ENCODE measurements at places on chromosomes 13 and 19.

GRCh38 chr13:86710896-86711295 is 911.7 kb upstream of the SLITRK6 start:
- DNase-seq, result no peak

DNA sequence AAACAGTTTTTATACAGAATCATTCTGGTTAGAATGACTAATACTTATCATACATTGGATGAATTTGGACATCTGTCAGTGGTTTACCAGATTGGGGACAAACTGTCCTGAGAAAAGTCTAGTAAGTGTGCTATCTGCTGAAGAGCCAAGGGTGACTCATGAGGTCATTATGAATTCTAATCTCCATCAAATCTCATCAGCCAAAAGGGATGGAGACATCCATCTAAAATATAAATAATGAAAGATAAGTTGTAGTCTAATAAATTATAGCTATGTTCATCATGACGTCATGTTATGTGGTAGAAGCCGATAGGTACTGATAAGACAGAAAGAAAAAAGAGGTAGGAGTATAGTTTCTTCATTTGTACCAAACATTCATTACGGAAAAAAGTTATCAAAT is 804.4 kb downstream of the PCDH9 start:
- DNase-seq, result no peak

DNA sequence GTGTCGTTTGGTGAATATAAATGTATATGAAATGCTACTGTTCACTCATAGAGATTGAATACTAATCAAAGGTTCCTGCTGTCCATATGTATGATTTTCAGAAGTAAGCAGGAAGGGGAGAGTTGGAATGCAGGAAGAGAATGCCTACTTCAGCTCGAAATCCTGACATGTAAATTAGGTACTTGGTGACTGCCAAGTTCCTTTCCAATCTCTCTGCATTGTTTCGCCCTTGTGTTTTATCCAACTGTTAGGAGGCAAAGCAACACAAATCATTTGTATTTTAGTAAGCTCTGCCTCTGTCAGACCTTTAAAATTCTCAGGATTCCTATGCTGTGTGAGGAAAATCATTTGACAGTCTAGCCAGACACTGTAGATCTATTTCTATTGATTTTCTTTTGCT is 9.0 kb downstream of the STARD13 start:
- no peak for DNase-seq

GRCh38 chr13:112722433-112723263 is 32.8 kb downstream of the ATP11A start:
- no peak for DNase-seq

DNA sequence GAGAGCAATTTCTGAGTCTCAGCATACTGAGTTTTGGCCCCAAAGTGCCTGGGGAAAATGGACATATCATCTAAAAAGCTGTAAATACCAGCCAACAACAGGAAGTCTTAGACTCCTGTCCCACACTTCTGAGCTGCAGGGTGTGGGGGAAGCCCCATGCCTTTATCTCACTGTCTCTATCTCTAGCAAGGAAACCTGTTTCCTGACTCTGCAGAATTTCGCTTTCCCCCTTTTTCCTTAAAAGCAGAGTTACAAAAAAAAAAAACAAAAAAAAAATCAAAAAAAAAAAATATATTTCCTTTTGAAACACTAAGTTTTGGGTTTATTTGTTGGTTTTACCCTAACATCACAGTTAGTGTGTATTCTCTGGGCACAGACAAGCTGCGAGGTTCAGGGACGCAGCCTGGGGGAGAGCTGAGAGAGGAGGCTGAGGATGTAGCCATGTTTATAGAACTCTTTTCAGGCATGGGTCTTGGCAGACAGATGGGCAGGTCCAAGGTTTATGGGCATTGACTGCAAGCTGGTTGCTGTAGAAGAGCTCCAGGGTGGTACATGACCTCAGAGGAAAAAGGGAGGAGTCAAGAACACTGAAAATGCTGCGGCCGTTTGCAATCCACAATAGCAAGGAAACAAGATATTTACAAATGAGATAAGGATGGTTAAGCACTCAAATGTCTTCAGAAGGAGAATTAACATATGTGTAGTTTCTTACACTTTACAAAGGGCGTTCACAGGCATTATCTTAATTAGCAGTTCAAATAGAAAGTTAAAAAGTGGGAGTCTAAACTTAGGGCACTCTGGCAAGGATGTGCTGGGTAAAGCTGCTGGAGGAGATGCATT is 4.9 kb downstream of the MBNL2 start:
- DNase-seq, result no peak

GRCh38 chr19:2055931-2056836 is 5.1 kb upstream of the MKNK2 start:
- no peak for DNase-seq

- DNase-seq, result no peak
These were observed 1.8 kb upstream of the SLC7A1 start for GRCh38 chr13:29597246-29597645.

GRCh38 chr13:74682746-74683145 is 548.5 kb upstream of the KLF12 start:
- no peak for DNase-seq

DNA sequence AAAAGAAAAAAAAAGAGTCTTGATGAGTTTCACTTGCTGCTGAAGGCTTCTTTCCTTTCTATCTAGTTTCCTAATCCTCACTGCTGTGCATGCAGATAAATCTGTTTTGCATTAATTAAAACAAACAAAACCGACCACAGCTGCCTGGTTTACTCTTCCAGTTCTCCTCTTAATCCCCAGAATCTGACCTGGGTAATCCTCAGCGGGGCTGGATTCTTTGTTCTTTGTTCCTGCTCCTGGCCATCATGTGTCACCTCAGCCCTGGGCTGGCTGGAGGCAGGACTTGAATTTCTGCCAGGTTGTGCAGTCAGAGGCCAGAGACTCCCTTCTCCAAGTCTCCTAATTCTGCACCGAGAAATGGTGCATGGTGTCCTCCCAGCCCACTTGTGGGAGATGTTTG is 52.2 kb upstream of the CYP4F8 start:
- DNase-seq, result no peak

GRCh38 chr13:55361141-55361540 is 1779.6 kb upstream of the PRR20A start:
- no peak for DNase-seq

DNA sequence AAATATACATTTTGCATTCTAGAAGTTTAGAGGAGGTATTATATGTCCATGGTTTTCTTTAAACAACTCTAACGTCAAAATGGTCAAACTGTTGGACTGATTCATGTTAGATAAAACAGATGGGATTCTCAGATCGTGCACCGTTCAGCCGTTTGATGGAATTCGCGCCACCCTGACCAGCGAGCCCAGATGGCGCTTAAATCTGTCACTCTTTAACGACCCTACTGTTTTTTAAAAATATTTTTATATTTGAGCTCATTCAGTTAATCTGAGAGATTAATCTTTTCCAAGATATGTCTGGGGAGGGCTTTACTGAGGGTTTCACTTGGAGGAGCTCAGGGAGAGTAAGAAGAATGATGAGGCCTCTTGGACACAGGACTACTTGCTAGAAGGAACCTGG is 164.4 kb downstream of the TM9SF2 start:
- DNase-seq, result no peak

DNA sequence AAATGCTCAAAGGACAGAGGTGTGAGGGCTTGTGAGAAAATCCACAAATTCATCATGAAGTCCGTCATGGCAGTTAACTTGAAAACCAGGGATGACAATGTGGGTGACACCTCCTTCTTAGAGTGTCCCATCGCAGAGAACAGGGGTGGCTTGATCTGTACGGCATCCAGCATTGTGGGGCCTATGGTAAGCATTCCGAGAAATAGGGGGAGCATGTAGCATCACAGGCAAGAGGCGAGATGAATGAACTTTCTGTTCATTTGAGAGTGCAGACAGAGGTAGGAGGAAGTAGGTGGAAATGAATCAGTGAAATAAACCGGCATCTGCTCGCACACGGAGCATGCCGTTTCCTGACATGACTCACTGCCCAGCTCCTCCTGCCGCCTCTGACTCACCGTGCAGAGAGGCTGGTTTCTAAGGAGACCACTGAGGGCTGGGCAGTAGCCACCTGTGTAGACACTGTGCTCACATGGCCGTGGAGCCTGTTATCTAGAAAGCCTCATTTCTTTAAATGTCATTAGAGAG is 339.0 kb downstream of the RFC3 start:
- DNase-seq, result peak; percentile 35

GRCh38 chr19:2289714-2290435 is 7.9 kb upstream of the PEAK3 start:
- DNase-seq, result no peak

DNA sequence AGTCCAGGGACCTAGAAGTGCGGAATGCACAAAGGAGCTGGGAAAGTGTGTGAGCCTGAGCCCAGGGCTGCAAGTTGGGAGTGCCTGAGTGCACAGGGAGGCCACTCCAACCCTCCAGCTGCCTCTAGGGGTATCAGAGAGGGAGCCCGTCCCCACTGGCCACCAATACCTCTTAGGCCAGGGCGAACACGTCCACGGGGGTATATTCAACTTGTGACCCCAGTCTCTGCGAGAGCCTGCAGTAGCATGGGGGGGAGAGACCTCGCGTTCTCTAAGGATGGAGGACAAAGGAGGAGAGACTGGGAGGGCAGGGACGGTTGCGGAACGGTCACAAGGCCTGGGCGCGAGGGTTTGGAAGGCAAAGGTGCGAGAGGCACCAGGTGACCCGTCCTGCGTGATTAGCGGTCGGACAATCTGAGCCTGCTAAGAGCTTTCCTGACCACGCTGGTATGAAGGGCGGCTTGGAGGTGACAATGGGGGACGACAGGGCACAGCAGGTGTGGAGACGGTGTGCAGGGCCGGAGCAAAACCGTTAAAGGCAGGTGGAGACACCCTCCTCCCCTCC is 676 bp downstream of the CD320 start:
- peak; percentile 21 for DNase-seq

DNA sequence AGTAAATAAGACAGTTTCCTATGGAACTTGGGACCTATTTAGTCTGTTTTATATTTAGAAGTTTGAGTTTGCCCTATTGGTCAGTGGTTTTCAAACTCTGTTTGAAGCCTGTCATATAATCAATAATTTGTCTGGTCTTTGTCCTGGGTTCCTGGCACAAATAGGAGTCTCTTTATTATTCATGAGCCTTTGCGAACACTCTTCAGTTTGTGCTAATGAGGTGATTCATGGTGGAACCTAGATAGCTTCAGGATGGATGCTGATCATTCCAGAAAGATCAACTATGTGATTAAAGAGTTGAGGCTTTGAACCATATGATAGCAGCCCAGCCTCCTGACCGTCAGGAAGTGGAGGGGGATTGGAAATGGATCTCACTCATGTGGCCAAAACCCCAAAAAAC is 10.0 kb upstream of the VWA8 start:
- DNase-seq, result no peak

DNA sequence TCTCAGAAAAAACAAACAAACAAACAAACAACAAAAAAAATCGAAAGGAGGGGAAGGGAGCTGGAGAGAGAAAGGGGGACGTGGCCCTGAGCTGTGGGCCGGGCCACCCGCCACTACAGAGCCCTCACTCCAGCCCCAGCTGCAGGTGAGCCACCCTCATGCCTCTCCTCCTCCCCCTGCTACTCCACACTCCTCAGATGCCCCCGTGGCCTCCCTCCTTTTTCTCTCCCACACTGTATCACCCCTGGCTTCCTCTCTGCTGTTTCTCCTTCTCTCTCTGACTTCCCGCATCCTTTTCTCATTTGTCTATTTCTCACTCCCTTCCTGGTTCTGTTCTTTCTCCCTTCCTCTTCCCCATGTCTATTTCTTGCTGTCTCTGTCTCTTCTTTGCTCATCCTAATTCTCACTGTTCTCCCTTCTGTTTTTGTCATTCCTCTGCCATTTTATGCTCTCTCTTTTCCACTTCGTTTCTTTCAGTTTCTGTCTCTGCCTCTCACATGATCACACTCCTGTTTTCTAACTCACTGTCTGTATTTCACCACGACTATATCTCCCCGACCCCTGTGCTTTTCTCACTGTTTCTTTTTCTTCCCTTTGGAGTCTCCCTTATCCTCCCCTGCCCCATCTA is 2.7 kb downstream of the KLK2 start:
- DNase-seq, result no peak

GRCh38 chr19:15288146-15288963 is 44.0 kb downstream of the BRD4 start:
- DNase-seq, result no peak

DNA sequence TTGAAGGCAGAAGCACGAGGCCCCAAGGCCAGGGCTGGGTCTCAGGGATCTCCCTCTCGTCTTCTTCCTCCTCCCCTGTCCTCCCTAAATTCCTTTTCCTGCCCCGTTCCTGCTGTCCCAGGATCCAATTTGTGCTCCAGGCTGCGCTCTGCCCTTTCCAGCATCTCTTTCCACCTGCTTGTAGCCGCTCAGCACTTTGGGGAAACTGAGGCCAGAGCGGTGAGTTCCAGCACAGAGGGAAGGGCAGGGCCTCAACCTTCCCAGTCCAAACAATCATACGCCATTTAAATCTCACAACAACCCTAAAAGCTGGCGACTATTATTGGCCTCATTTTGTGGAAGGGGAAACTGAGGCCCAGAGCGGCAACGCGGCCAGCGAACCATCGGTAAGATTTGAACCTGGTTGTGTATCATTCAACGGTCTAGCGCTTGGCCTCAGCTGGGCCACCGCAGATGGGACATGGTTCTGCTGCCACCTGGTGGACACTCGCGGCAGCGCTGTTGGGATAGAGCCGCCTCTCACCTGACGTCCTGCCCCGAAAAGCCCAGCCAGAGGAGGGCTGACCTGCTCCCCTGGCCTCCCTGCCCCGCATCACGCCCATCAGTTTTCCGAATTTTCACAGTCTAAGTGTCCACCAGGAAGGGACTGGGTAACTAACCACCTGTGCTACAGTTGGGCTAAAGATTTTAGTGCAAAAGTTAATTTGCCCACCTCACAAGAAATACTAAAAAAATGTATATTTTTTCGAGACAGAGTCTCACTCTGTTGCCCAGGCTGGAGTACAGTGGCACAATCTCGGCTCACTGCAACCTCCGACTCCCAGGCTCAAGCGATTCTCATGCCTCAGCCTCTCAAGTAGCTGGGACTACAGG is 4.2 kb upstream of the RPL18A start:
- DNase-seq, result peak; percentile 96

- no peak for DNase-seq
These were observed 199.2 kb upstream of the MAB21L1 start for GRCh38 chr13:35675651-35676050.

- no peak for DNase-seq
These were observed 55.0 kb downstream of the ZIC5 start for GRCh38 chr13:99916366-99917103.

DNA sequence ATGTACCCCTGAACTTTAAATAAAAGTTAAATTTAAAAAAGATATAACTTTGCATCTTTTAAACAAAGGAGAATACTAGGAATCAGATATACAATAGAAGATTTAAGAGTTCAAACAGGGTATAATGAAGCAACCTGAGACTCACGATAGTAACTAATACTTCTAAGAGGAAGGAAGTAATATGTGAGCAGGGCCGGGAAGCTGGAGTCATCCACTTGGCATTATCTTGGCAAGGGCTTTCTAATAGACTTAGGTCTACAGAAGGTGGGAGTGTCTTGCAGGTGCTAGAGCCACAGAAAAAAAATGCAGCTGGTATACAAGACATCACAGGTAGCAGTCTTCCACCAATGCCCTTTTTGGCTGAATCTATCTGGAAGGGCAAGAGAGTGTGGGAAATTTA is 231.9 kb downstream of the KCTD12 start:
- DNase-seq, result no peak

- no peak for DNase-seq
These were observed 2.4 kb downstream of the IL27RA start for GRCh38 chr19:14033946-14034345.

- no peak for DNase-seq
These were observed 59.3 kb downstream of the TSHZ3 start for GRCh38 chr19:31289976-31290375.

GRCh38 chr19:5951338-5951861 is 26.5 kb downstream of the RANBP3 start:
- no peak for DNase-seq

All from omental fat pad (tissue), 4 donors.